ENCODE measurements at places on chromosomes 12 and 14.
A peak's percentile ranks its signal among the peaks of the same experiment; 100 is the strongest.

GRCh38 chr14:101781240-101782061 lies 19.9 kb downstream of the PPP2R5C start:
- no peak for DNase-seq

DNA sequence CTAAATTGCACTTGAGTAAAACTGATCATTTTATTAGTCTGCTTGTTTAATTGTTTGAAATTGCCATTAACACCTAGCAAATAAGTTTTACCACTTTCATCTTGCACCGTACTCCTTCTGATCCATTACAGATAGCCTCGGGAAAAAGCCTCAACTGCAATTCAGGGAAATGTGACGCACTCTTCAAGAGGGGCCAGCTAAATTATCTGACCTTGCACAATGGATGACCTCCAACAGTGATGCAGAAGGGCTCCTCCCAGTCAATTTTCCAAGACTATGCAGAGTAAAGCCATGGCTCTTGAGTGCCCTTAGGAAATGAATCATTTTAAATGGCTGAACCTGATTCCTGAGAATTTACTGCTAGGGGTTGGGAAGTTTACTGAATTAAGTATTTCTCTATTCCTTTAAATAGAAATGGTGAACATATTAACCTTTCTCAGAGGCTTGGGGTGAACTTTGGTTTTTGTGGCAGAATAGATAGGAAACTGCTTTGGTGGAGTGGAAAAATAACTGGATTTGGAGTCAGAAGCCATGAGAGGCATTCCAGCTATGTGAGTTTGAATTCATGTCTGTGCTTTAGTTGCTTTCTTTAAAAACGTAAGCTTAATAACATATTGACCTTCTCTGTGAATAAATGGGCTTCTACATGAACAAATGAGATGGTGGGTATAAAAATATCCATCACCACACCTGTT lies 64.8 kb upstream of the OVCH1 start:
- no peak for DNase-seq

DNA sequence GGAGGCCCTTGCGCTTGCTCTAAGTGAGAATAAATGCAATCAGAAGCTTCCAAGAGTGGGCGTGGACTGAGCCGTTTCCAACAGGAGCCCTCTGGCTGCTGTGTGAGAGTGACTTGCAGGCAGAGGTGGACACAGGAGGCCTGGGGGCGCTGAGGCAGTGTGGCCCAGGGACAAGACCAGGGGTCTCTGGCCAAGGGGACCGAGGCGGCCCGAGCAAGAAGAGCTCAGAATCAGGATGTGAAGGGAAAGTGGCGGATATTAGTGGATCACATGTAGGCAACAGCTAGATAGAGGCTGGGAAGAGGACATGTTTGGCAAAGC lies 8.6 kb downstream of the RIMBP2 start:
- no peak for DNase-seq

GRCh38 chr12:129440278-129440677 lies 463.5 kb downstream of the TMEM132D start:
- no peak for DNase-seq

GRCh38 chr12:16626991-16627390 lies 21.0 kb upstream of the LMO3 start:
- no peak for DNase-seq

DNA sequence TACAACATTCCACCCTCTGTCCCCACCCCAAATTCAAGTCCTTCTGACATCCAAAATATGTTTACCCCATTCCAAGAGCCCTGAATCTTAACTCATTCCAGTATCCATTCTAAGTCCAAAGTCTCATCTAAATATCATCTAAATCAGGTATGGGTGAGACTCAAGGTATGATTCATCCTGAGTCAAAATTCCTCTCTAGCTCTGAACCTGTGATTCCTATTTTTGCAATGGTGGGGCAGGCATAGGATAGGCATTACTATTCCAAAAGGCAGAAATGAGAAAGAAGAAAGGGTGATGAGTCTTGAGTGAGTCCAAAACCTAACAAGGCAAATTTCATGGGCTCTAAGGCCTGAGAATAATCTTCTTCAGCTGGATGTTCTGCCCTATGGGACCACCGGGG lies 140.3 kb upstream of the FAR2 start:
- DNase-seq = peak; percentile 33

DNA sequence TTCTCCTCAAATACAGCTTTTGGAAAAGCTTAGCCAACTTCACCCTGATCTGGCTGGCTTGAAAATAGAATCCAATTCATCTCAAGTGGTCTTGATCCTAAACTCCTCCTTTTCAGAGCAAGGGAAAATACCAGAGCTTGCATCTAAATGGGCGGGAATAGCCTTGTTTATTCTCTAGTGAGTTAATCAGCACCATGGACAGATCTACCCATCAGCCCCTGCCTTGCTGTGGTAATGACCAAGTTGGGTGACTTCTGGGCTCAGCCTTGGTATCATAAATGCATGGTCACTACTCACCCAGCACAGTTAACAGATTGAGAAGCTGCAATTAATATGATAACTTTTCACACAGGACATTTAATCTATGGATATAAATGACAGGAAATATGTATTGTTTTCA lies 196.6 kb downstream of the GLT1D1 start:
- peak; percentile 27 for DNase-seq

DNA sequence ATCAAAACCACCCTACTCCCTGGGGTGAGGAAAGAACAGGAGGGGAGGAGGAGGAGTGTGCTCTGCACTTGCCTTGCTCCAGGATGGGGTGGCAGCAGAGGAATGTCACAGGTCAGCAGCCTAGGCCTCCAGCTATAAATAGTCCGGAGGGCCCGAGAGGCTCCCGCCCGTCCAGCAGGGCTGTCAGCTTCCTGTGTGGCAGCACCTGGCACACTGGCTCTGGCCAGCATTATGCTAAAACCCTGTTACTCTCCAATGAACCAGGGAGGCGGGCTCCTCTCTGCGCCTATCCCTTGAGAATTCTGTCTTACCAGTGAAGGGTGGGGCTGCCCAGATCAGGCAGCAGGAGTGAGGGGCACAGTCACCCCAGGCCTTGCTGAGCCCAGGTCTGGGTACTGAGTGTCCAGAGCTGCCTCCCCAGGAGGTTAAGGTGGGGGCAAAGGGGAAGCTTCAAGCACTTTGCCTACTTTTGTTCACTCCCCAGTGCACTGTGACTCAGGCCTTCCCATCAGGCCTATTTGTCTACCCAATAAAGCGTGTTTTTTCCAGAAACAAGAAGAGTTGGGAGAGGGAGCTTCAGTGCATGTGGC lies 1.2 kb upstream of the COX14 start:
- DNase-seq = peak; percentile 45

DNA sequence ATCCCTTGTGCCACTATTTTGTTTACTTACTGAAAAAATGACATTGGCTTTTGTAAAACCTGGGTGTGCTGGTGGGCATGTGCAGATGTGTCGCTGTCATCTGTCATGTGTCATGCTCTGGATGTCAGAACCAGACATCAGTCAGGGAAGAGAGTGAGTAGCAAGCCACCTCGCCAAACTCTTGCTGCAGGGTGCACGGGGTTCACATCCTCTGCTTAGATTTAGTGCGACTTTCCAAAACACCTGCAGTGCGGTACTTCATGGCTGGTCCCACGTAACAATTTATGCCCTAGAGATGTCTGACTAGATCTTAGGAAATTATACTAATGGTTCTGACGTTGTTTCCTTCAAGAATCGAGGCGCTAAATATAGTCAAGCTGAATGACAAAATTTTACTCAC lies 106.7 kb downstream of the CRADD start:
- DNase-seq = no peak

GRCh38 chr12:52349196-52349595 lies 18.1 kb downstream of the KRT85 start:
- no peak for DNase-seq

- peak; percentile 32 for DNase-seq
Measured at GRCh38 chr14:59358102-59358501, 107.1 kb downstream of the GPR135 start.

DNA sequence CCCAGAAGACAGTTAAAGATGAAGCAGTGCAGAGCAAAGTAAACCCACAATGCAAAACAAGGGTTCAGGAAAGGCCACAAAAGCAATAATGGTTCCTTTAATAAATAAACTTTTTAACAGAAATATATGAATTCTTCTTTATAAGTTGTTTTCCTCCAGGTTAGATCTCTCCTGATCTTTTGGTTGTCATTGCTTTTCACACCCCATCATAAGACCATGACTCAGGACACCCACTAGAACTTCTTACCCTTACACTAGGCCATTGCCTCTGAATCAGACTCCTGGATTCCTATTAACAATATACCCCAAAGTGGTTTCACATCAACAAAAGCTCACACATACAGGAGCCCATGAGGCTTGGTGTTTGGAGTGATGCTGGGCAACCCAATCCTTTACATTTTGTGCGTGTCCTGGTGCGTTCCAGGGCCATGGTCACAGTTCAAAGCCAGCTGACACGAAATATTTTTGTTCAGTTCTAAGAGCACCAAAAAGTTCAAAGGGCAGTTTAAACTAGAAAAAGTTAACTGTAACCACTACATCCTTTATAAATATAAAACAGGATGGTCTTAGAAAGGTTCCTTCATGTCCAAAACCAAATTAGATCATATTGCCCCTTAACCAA lies 187.0 kb downstream of the EPS8 start:
- no peak for DNase-seq

GRCh38 chr14:101916816-101917412 lies 47.5 kb upstream of the DYNC1H1 start:
- DNase-seq = no peak

DNA sequence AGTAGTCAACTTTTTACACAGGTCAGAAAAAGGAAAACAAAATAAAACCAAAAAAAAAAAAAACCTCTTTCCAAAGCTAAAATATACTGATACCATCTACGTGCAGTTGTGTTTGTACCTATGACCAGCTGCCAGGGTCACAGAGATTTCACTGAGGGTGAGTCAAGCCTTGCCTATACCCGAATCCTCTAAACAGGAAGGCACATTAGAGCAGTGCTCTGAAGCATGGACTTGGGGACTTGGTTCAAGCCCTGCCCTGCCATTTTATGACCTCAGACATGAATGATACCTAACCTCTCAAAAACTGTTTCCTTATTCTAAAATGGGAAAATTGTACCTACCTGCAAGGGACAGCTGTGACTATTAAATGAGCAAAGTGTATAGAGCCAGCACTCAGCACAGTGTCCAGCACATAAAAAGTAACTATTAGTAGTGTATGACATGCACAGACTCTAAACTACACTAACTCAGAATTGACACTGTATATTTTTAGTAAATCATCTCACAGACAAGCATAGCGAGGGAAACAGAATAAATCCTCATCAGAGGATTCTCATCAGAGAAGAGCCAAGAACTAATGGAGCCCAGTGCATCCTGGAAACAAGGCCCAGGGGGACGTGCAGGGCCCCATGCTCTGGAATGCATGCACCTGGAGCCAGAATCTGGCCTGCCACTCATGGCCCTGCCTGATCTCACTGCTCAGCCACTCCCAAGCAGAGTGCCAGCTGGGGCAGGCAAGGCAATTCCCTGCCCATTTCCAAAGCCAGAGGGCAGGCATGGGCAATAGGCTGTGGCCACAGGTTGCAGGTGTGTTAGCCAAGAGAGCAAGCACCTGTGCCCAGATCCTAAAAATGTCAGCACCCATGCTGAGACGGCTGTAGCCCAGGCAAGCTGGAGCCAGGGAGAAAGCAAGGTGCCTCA lies 57.0 kb downstream of the NT5DC3 start:
- DNase-seq = no peak

DNA sequence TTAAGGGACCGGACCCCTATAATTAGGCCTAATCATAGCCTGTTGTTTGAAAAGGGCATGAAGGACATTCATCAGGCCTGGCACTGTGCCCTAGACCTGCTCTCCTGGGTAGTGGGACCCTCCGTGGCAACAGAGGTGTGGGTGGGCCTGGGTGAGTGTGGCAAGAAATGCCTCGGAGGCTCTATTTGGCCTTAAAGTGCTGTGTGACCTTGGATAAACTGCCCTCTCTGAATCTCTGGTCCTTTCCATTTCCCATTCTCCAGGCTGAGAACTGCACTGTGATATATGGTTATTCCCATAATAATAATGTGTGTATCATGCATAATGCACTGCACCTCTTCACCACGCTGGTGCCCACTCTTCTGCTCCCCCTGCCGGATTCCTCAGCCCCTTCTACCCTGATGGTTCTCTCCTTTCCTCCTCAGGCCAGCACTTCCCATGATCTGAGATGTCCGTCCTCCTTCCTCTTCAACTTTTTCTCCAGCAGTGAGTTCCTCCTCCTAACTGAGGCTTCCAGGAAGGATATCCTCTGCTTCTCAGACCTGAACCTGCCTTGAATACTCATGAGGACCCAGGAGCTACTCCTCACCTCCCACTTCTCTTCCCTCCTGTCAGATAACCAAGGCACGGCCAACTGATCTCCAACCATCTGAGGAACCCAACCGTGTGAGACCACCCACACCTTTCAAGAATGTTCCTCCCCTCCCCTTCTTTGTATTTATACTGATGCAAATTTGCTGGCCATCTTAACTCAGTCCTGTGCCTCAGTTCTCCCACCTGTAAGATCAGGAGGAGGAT lies 111.0 kb upstream of the PZP start:
- DNase-seq = no peak

DNA sequence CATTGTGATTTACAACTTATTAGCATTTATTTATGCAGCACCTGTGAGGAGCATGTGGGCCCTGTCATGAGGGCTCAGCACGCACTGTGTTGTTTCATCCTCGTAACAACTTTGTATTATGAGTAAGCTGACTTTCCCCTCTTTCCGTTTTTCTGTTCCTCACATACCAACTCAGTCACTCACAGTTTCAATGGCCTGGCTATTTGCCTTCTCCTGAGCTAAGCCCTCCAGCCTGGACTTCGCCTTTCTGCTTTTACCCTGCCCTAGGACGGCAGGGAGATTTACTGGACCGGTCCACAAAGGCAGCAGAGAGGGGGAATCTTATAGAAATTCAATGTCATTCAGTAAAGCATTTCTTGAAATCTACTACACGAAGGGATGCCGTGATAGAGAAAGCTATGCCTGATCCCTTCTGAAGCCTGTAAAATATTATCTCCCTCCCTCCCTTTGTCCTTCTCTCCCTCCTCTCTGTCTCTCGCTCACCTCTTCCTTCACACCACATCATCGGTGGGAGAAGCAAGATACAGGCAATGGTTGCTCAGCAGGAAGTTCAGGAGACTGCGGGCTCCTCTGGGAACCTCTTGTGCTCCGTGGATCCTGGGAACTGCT lies 219.2 kb upstream of the TBX3 start:
- no peak for DNase-seq

GRCh38 chr12:21849878-21850277 lies 75.4 kb upstream of the KCNJ8 start:
- no peak for DNase-seq

- DNase-seq = peak; percentile 77
Measured at GRCh38 chr14:35669782-35670181, 135.8 kb downstream of the INSM2 start.

- no peak for DNase-seq
Measured at GRCh38 chr12:132003846-132004245, 54.1 kb downstream of the EP400 start.

- peak; percentile 49 for DNase-seq
Measured at GRCh38 chr14:95319312-95320077, at the start of gene CLMN. Gene CLMN, minus strand, starts transcription at chr14:95319908. Its CDS starts 116 bp downstream, at chr14:95319792.

DNA sequence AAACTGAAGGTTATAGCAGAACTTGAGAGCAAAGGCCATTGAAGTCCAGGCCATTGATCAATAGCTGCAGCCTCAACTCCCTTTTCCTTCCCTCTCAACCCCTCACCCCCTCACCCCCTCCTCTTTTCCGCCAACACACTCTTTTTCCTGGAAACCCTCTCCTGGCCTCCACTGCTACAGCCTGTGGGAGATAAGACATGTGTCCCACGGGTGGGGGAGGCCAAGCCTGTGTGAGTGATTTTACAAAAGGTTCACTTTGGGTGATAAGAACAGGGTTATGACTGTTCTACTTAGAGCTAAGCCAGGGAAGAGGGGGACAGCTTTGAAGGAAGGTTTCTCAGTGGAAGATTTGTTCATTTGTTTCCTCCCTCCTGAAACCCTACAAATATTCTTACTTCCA lies 9.2 kb upstream of the FGF23 start:
- DNase-seq = no peak

Measured in LoVo (cell line).